NCI-H446 (cell line): ENCODE measurements at places on chromosomes 12 and 14.
A peak's percentile ranks its signal among the peaks of the same experiment; 100 is the strongest.

DNA sequence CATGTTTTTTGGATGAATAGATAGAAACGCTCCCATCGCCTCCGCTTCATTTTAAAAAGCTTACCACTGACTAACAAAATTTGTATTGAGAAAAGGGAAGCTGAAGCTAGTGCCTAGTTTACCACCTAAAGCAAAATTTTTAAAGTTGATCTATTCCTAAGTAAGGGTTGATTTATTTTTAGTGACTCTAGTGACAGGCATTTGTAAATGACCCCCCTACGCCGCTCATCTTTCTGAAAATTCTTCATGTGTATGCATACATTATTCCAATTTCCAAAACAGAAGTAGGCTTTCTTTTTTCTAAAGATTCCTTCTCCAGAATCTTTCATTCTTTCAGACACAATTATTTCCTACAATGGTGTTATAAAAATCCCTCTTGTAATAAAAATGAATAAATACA, 5.4 kb downstream of the HMGA2 start:
- DNase-seq: no peak

DNA sequence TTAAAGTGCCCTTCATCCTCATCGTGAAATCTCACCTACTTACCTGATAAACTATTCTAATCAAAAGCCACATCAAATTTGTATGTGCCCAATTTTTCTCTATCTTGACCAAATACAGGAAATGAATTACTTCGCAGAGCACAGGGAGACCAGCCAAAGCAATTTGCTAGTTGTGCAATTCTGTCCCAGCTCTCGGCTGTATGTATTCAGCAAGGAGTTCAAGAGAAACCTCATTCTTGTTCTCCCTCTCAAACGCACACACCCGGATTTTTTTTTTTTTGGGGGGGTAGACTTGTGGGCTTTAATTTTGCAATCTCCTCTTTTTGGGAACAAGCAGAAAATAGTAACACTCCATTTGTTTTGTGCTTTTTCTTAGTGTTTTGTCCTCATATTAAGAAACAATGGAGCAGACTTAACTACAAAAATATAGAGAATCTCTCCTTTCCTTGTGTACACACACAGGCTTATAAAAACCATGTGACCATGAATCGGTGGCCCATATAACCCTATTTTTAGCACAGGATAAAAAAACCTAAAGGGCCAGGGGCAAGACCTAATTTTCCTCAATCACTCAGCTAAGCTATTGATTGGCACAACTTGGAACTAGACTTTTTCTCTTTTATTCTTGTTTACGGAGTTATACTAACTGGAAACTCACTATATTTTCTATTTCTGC, 64.2 kb downstream of the MBIP start:
- DNase-seq: no peak

DNA sequence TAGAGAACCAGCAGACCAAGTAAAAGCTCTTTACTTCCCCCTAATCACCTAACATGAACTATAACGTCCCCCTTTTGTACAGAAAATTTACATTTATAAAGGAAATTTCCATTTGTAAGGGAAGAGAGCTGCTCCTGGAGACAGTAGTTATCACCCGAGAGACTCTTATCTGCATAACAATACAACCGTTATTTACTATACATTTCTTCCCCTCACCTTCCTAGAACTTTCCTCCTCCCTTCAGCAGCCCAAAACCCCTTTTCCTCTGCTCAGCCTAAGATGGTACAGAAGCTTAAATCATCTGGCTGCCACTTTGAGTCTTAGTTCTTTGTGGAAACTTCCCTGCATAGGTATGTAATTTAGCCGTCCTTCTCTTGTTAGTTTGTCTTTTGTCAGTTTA, 40.4 kb upstream of the ETV6 start:
- no peak for DNase-seq

DNA sequence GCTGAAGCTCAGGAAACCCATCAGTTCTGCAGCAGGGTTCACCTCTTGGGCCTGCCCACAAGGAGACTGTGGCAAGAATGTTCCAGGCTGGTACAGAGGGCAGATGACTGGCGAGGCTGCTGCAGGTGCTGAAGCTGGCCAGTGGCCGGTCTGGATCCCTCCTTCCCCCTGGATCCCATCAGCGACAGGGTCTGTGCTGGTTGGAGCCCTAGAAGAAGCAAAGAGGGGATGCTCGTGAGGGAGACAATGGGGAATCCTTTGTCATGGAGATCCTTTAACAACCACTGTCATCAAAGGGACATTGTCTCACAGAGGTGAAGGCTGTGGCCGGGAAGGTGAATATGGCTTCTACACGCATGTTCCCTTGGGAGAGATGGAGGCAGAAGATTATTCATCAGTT, 211.4 kb upstream of the TMEM132C start:
- DNase-seq: no peak

DNA sequence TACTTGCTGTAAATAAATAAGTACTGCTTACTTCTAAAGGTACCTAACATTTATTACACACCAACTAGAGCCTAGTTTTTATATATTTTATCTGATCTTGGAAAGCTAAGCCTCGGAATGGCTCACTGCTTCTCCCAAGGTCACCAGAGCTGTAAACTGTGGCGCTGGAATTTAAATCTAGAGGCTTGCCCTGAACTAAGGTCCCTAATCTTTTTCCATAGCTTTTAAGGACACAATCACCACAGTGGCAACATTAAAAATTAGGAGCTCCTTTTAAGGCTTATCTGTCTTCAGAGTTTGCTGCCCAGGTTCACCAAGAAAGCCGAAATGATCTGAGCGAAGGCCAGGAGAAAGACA, 670 bp downstream of the CCNB1IP1 start:
- DNase-seq: no peak

DNA sequence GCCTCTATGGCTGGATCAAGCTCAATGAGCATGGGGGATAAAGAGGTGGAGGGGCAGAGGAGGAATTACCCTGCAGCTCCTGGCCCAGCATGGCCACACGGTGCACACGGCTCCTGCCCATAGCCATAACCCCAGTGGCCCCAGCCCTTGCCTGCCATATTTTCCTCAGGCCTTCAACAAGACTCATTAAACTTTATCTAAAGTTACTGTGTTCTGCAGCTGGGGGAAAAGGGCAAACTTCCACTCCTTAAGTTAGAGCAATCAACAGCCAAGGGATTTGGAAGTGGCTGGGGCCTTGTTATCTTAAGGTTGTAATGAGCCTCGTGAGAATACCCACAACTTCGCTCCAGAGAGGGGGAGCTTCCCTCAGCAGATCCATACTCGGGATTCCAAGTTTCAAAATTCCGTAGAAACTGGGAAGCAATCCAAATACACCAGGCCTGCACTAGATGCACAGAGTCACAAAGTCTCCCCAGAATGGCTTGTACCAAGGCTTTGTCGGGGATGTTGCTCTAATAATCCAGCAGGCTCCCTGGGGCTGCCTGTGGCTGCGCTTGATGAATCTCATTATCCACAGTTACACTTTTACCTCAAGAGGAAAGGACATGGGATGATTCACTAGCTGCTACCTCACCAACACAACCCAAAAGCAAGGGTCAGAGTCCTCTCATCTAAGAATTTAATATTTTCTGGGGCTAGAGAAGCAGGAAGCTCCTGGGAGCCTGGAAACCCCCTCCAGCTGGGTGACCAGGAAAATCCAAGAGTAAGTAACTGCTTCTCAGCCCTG, 13.0 kb upstream of the OR6J1 start:
- DNase-seq: no peak

- no peak for DNase-seq
Observed at GRCh38 chr12:25824734-25825133, 133.7 kb upstream of the RASSF8 start.

- DNase-seq: peak; percentile 50
Observed at GRCh38 chr12:2113119-2113912, 60.5 kb downstream of the CACNA1C start.

- no peak for DNase-seq
Observed at GRCh38 chr14:33647385-33647786, 303.5 kb downstream of the EGLN3 start.

DNA sequence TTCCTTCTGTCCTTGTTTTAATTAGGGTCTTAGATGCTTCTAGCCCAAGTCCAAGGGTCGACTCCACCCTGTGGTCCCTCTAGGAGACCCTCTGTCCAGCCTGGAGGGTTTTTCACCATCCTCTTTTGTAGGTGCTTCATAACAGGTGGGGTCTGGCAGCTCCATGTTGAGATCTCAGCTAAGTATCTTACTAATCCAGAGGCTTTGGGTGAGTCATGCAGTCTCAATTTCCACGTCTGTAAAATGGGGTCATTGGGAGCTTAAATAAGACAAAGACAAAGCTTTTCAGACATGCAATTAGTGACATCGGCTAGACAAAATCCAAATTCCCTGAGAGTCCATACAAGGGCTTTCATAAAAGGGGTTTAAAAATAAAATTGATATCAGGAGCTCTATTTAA, 3.2 kb downstream of the HSPB8 start:
- DNase-seq: no peak

DNA sequence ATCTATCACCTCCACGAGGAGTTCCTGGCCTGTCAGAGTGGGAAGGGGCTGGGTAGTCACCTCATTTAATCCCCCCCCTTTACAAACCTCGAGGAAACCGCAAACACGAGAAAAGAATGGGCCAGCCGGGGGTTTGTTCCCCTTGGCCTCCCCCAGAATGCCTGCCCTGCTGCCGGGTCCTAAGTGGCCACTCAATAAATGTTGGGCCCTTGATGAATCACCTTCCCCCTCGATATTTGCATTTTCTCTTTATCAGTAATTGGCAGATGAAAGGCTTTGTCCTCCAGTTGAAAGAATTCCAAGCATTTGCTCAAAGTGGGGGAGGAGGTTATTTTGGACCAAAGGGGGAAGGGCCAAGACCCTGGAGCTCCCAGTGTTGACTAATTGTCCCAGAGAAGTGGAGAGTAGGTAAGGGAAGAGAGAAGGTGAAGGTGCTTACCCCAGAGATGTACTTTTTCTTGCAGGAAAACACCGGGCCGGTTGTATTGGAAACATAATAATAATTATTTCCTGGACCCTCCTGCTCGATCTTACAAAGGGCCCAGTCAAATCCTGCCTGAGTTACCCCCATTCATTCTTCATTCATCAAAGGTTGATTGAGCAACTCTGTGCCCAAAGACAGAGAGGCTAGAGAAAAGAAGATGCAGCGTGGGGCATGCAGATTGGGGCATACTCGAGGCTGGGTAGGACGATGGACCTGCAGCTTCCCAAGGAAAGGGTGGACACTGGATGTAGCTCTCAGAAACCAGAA, 1.9 kb upstream of the KDM2B start:
- no peak for DNase-seq

DNA sequence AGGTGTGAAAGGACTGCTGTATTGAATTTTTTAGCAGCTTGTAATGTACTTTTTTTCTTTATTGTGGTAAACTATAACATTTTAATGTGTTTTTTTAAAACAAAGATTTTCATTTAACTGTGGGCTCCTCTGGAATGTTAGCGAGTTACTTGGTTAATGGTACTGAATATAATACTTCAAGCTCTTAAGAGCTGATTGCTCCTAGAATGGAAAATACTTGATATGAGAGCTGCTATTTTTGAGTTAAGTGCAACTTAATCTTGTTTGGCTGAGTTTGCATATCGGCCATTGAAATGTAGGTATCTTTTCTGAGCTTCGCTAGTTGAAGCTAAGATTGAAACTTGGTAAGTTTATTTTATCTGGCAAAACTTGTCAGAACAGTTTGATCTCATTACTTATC, 7.4 kb downstream of the TMBIM6 start:
- DNase-seq: no peak

DNA sequence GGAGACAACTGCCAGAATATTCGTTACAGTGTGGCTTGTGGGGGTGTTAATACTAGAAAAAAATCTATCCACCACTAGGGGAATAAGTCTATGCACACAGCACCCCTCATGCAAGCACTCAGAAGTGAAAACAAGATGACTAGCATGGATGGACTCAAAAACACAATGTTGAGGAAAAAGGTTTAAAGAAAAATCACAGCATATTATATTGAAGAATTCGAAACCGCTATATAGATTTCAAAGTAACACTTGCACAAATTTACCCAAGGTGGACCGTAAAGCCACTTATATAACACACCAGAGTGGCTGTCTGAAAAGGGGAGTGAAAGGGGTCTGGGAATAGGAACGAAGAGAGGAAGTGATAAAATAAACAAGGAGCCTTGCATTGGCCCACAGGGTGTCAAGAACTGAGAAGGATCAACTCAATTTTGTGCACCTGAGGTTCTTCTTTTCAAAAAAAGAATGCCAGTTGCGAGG, 544 bp downstream of the ABCD4 start:
- DNase-seq: peak; percentile 36

GRCh38 chr12:115190010-115190770, 506.2 kb upstream of the TBX3 start:
- no peak for DNase-seq

- no peak for DNase-seq
Observed at GRCh38 chr12:27576667-27577347, 52.8 kb downstream of the PPFIBP1 start.
